ENCODE measurements at places on chromosomes 11 and 22.

- DNase-seq: peak; percentile 97
Measured at GRCh38 chr11:27241311-27242122, 121.5 kb downstream of the CCDC34 start.

GRCh38 chr22:47345025-47345424 lies 582.6 kb downstream of the TBC1D22A start:
- DNase-seq: no peak

DNA sequence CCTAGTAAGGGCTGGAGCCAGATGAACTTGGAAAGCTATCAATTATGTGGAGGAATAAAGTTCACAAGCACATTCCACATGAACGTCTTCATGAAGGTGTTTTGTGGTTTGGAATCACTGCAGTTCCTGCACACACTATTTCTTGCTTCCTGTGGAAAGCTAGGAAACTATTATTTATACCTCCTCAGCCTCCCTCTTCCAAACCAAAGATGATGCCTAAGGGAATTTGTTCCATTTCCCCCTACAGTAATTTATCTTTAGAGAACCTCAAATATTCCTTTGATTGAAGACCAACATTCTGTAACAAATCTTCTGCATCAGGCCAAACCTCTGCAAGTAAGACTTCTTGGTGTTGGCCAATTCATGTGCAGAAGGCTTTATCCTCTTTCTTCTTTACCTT lies 115.8 kb upstream of the ARHGAP20 start:
- peak; percentile 52 for DNase-seq

DNA sequence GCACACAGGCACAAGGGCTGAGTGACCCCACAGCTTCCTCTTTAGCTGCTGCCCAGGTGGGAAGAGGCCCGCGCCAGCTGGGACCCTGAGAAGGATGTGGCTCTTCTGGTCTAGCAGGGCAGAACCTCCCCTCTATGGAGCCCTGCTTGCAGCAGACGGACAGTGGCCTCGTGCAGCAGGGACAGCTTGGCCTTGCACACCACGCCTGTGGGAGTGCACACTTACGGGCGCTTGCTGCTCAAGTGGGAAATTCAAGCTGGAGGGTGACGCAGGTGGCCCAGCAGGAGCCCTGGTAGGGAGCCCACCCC lies 971.4 kb downstream of the BRD1 start:
- DNase-seq: no peak

GRCh38 chr22:46067159-46068111 lies 82.9 kb upstream of the PPARA start:
- DNase-seq: no peak

DNA sequence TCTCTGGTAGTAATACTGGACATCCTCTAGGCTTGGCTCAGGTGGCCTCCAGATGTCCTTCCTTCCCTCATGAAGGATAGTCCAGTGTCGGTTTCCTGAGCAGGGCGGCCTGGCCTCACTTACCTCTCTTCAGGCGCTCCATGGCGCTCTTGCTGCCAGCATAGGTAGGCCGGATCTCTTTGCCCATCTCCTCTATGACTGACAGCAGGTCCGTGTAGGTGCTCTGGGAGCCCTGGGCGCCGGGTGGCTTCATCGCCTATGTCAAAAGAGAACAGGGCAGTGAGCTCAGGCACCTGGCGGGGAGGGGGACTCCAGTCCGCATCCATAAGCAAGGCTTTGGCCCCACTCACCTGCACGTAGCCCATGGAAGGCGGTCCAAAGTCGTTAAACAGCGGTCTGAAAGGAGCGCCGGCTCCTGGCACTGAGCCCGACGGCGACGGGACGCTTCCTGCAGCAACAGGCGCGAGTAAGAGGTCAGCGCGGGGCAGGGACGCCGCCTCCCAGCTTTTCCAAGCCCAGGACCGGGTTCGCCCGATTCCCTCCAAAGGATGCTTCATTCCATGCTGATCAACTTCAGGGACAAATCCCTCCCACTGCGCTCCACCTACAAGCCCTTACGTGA lies 609 bp downstream of the CDK2AP2 start:
- DNase-seq: no peak

GRCh38 chr11:74400606-74401005 lies 2.4 kb upstream of the PGM2L1 start:
- DNase-seq: no peak

DNA sequence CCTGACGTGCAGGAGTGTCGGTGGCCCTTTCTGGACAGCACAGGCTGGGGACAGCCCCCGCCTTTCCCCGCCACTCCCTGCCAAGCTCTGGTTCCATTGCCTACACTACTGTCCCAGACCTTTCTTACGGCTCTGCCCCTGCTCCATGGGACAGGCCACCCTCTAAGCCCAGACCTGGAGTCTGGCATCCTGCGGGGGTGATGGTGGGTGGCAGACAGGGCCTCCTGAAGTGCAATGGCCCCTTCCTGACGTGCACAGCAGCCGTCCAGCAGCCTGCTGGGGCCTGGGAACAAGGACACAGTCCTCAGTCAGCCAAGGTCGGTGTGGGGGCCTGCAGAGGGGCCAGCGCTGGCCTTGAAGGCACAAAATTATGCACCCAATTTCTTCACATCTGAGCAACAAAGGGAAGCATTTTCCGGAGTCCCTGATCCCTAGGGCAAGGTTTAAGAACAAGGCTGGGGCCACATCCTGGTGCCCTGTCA lies 79.7 kb upstream of the KCNQ1OT1 start:
- no peak for DNase-seq

DNA sequence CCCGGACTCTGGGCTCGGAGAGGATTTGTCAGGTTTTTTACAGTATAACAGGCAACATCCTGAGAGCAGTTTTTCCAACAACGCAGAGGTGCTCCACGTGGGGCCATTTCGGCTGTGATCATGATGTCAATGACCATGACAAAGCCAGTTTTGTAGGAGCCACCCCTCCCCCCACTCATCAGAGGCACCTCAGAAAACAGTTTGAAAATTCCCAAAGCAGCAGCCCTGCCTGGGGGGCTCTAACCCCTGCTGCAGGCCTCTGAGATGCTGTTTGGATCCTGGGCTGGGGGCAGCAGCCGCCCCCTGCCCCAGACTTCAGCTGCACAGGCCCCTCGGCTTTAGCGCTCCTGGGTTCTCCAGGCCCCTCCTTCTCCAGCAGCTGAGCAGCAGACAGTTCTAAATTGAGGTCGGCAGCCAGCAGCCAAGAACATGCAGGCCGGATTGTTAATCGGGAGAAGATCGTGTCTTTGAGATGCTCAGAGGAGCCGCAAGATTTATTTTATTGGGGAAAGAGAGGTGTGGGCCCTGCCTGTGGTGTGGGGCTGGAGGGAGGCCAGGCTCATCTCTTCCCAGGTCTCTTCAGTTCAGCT lies 19.4 kb downstream of the NFAM1 start:
- no peak for DNase-seq

GRCh38 chr22:39410264-39410663 lies 10.7 kb downstream of the TAB1 start:
- no peak for DNase-seq
